Stimulated activated CD8-positive, alpha-beta memory T cell treated with anti-CD3 and anti-CD28 coated beads, Interleukin-15, amount 100 ng/mL, for 4 hours (primary cell): ENCODE measurements at places on chromosomes 1 and 21.

GRCh38 chr1:94351481-94351880, 66.7 kb upstream of the ABCD3 start:
- DNase-seq = no peak

- DNase-seq = no peak
These were observed 12.2 kb downstream of the KIAA0319L start for GRCh38 chr1:35544976-35545375.

DNA sequence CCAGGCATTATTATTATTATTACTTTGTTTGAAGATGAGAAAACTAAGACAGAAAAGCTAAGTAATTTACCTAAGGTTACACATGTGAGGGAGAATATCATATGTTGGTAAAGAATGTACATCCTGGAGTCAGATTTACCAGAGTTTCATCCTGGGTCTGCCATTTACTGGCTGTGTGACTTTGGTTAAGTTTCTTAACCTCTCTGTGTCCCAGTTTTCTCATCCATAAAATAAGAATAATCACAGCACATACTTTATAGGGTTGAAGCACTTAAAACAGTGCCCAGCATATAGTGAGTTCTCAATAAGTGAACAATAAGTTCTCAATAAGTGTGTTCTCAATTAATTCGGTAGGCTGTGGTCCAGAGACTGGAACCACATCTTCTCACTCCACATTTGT, 32.5 kb downstream of the UBE2U start:
- DNase-seq = no peak

DNA sequence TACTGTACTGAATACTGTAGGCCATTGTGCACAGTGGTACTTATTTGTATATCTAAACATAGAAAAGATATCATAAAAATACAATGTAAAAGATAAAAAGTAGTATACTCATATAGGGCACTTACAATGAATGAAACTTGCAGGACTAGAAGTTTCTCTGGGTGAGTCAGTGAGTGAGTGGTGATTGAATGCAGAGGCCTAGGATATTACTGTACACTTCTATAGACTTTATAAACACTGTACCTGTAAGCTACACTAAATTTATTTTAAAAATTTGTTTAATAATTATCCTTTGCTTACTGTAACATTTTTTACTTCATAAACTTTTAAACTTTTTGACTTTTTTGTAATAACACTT, 82.5 kb downstream of the FGGY start:
- DNase-seq = no peak

- DNase-seq = no peak
These were observed 8.7 kb upstream of the TNFRSF14 start for GRCh38 chr1:2547210-2548067.

GRCh38 chr1:160401487-160401805, 1.1 kb downstream of the VANGL2 start:
- no peak for DNase-seq

DNA sequence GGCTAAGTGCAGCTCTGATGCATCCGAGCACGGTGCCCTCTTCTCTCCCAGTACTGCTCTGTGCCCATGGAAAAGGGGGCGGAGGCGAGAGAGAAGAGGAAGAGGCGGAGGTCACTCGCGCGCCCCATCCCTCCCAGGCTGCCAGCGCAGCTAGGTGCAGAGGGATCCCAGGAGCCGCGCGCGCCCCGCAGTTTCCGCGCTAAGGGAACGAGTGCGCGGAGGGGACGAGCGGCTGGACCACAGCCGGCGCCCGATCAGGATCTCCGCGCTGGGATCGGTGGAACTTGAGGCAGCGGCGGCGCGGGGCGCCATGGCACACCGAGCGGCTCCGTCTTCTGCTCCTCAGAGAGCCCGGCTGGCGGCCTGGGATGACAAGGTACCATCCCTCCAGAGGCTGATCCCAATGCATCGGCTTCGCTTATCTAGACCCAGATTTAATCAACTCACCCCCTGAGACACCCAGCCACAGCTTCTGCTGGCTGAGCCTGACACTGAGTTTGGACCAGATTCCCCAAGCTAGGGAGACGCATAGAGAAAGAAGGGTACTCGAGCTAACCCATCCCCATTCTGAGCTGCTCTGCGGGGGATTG, at the start of gene PTGFR:
PTGFR (plus strand) TSS at position 114 of the 590 bp plus-strand sequence. CDS start 1,770 bp downstream, outside the sequence.
- DNase-seq = no peak

- no peak for DNase-seq
These were observed 82.0 kb upstream of the ROR1 start for GRCh38 chr1:63691701-63692425.

- no peak for DNase-seq
These were observed 139.9 kb downstream of the CLIC6 start for GRCh38 chr21:34808569-34809204.

- DNase-seq = no peak
These were observed 48.6 kb downstream of the CHD5 start for GRCh38 chr1:6131561-6131960.

DNA sequence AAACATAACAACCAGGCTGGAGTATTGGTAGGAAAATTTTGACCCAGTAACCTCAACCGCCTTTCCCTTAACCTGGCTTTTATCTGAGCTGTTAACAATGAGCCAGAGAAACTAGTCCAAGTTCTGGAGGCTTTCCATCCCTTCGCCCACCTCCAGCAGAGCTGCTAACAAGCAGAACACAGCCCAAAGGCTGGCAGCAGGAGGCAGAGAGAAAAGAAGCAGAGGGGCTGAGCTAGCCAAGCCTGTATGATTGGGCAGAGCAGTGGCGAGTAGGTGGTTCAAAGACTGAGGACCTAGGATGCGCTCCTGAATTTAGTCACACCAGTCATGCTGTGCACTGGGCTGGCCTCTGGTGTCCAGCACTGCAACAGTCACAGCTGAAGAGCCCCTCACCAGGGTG, 123.0 kb downstream of the TNR start:
- DNase-seq = no peak

GRCh38 chr1:147515045-147515869, 26.0 kb upstream of the BCL9 start:
- DNase-seq = no peak

DNA sequence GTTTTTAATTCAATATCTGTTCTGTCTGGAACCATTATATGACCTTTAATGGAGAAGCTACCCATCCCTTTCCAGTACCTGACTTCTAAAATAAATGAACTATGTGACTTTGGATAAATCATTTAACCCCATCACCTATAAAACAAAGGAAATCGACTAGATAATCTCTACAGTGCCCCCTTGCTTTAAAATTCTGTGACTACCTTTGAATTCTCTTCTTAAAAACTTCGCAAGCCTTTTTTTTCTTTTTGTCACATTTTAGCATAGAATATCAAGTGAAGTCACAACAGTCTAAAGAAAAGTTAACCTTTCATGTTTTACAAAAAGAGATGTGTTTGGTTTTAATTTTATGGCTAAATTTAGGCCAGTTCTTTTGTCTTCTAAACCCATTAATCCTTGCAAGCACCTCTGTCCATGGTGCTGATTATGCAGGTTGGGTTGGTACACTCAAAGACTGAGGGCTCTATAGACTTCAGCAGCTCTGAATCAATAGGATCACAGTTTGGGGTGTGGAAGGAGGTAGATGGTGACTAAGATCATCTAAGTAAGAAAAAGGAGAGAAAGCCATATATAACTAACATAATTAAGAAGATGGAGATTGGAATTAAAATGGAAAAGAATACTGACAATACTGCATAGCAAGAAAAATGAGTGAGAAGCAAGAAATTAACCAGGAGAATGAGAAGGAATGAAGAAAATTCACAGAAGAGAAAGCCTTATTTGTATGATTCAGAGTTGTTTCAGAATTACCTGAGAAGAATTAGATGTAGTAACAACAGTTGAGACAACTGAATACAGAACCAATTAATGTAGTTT, 59.2 kb downstream of the TBX15 start:
- no peak for DNase-seq

- DNase-seq = no peak
These were observed 12.9 kb upstream of the CD55 start for GRCh38 chr1:207308451-207309190.

DNA sequence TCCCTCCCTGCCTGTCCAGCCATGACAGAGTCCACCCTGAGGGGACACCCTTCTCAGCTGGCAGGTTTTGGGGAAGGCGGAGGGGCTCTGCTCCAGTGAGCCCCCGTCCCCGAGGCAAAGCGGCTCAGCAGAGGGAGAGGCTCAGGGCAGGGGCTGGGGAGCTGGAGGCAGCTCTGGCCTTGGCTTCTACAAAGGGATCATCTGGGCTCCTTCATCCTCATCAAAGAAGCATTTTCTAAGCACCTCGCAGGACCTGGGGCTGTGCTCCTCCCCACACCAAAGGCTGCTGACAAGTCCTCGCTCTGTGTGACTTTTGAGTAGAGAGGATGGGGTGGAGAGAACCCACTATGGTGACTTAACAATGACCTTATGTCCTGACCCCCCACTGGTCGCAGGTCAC, 21.0 kb upstream of the CLSTN1 start:
- DNase-seq = no peak

GRCh38 chr1:237084341-237085077, 42.5 kb downstream of the RYR2 start:
- no peak for DNase-seq

GRCh38 chr1:52599236-52599635, 2.9 kb upstream of the GPX7 start:
- DNase-seq = no peak

DNA sequence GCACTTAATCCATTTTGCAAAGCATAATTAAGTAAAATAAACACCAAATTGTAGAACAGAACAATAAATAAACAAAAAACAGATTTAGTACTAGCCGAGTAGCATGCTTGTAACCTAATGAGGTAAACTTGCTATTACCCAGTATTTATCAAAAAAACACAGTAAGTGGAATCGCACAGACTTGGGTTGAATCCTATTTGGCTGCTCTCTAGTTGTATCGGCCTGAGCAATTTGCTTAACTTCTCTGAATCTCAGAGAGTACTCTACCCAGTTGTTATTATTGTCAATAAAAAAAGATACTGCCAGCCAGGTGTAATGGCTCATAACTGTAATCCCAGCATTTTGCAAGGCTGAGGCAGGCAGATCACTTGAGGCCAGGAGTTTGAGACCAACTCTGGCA, 664.3 kb downstream of the ADGRL2 start:
- DNase-seq = no peak

GRCh38 chr1:172720339-172720738, 61.4 kb downstream of the FASLG start:
- DNase-seq = no peak

DNA sequence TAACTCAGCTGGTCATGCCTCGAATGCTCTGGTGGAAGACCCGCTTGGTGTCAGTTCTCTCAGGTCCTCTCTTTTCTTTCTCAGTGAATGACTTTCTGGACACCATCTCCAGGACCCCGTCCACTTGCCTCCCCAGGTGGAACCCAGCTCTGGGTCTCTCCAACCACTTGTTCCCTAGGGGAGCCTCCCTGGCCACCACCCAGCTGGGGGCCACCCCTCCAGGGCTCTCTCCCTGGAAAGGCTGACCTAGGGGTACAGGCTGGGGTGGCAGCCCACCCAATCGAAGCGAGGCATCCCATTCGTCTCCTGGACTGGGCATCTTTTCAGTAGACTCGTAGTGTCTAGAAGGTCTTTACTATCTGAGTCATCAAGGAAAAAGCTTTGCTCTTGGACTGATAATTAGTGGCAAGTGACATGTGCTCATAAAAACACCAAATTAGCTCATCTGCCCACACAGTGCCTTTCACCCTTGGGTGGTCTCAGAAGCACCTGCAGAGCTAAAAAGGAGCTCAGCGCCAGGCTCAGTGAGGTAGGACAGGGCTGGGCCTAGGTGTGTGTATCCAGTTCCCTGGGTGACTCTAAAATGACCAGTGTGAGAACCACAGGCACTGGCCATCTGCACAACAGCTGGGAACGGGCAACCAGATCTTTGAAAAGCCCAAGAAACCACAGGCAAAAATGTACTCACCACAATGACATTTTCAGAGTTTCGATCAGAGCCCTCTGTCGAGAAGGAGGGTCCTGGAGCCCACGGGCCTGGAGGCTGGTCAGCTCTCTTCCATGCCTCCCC, 2.4 kb upstream of the PDXK start:
- no peak for DNase-seq

- no peak for DNase-seq
These were observed 7.2 kb upstream of the TRAF3IP3 start for GRCh38 chr1:209748620-209749019.

DNA sequence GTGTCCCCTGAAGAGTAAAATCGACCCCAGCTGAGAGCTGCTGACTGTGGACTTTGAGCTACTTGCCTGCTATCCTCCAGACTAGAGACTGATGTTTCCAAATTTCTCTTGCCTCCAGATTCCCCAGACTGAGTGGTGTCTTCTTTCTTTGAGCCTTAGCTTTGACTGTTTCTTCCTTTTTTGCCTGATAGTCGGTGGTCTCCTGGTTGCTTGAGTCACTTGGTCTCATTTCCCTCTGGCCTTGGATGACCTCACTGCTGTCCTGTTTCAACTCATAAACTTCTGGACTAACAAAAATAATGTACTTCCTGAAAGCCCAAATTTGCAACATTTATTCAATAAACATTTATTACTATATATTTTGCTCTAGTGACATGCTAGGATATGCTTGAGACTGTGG, 52.9 kb upstream of the DIPK1A start:
- DNase-seq = no peak

- no peak for DNase-seq
These were observed 32.0 kb downstream of the SLC45A1 start for GRCh38 chr1:8349961-8350360.

DNA sequence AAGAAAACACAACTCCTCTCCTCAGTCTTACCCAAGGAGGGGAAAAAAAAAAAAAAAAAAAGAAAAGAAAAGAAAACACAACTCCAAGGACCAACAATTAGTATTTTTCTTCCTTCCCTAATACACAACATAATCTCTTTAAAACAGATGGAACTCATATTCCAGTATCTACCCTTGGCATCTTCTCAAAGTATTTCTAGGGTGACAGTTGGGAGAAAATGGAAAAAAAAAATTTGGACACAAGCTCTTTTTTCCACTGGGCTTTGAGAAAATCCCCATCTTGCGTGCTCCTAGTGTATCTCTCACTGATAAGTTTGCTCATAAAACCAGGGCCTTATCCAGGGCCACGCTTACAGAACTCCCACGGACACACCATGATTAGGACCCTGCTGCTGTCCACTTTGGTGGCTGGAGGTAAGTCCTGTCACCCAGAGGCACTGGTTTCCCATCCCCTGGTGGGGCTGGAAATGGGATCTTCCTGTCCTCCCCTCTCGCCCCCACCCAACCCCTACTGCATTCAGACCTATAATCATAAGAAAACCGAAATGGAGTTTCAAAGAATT, at the start of gene CELA2B:
CELA2B (plus strand) TSS at position 353 of the 563 bp plus-strand sequence; CDS start at position 375, 22 bp downstream.
- DNase-seq = no peak

DNA sequence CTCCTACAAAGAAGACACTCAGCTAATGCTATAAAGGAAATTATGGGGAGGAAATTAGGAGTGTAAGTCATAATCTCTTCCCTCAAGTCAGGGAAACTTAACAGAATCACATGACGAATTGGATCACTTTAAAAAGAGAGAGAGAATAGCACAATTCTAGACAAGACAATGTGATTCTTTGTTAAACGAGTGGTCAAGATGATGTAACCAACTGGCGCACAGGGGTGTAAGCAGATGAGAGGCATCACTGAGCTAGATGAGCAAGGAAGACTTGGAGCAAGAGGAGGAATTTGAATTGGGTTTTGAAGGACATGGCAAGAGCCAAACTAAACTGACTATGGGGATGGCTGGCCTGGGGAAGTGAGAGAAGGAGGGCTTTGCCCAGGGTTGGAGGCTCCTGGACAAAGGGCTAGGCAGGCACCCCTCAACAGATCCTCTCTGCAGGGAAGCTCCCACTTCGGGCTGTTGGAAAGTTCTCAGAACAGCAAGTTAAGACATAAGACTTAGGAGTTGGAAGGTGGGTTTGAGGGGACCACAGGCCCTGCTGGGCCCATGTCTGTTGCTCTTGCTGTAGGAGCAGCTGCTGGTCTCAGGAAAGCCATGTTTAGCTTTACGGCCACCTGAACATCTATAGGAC, 123.9 kb upstream of the GRIK3 start:
- DNase-seq = no peak

- DNase-seq = no peak
These were observed 1.4 kb downstream of the PRAMEF18 start for GRCh38 chr1:13224480-13225060.
